ENCODE measurements at places on chromosomes 2 and 18.
A peak's percentile ranks its signal among the peaks of the same experiment; 100 is the strongest.

- no peak for DNase-seq
Observed at GRCh38 chr2:218051903-218052302, 17.1 kb upstream of the RUFY4 start.

DNA sequence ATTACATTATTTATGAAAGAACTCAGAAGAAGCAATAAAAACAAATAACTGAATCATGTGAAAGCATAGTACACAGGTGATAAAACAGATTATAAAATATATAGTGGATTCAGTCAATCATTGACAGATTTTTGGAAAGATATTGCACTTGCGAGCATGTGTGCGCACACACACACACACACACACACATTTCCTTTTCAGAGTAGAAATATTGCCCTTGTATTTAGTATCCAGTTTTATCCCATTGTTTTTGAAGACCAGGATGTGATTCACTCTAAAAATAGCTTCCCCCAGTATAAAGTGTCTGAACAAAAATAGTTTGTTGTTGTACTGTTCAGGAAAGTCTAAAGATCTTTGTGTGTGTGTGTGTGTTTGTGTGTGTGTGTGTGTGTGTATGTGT lies 145.5 kb downstream of the CALCRL start:
- DNase-seq = no peak

DNA sequence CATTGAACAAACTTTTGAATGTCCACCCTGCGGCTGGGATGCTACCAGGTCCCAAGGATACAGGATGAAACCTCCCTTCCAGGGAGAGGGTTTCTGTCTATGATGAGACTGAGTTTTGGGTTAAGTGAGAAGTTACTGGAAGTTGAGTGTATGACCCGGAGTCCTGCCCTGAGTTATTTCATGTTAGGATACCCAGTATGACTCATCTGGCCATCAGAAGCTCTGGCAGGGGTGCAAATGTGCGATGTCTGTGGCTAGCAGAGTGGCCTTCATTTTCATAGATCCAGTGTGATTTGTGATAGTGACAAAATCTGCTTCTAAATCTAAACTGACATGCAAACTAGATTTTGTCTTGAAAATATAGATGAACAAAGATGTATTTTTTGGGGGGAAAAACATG lies 55.3 kb downstream of the KCTD1 start:
- DNase-seq = no peak

DNA sequence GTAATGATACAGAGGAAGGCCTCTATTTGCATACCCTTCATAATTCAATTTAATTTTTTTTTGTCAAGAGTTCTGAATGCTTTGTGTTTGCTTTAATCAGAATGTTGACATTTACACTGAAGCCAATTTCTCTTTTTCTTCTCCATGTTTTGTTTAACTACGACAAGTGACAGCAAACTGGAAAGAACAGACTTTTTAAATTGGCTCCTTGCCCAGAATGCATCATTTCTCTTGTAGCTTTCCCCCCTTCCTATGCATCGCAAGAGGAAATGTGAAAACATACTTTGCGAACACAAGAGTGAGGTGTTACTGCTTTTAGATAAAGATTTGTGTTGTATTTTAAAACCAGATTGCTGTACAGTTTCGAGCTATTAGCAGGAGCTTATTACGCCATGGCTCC lies 955.2 kb upstream of the CELF4 start:
- DNase-seq = no peak

- no peak for DNase-seq
Observed at GRCh38 chr2:202541137-202541536, 93.6 kb upstream of the FAM117B start.

DNA sequence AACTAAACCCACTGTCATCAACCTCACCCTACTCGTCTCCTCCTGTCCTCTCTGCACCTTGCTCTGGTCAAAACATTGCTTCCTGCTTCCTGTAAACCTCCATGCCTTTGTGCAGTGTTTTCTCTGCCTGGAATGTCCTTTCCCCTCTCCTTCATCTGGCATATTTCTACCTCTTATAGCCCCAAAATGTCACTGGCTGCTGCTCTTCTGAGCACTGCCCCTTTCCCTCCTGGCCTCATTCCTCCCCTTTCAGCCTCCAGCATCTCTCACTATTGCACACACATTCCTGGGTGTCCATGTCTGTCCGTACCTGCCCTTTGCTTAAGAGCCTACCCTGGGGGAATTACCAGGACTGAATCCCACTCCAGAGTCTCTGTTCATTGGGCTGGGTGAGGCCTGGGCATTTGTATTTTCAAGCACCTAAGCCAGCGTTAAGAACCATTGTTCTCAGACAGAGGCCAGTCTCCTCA lies 84.9 kb downstream of the MOGAT1 start:
- DNase-seq = no peak

DNA sequence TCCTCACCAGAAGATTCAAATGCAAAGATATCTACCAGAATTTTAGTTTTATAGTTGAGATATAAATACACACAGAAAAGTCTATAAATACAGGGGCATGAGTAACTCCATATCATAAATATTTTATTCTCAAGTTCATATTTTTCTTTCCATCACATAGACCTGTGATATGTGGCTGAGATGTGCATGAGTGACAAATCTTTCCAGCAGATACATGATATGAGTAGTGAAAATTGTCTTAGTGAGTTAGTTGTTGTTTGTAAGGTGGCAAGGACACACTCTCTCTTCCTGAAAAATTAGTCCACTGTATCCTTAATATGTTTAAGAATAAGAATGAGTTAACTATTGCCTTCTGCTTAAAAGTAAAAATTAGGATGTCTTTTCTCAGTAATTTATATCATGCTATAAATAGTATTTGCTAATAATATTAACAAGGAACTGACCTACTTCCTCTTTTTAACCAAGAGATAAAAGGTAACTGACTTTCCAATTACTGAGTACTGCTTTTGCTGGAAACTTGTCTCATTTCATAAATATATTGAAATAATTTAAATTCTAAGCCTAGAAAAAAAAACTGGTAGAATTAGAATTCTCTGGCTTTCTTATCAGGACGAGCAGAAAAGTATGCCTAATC lies 85.2 kb upstream of the SESTD1 start:
- no peak for DNase-seq

DNA sequence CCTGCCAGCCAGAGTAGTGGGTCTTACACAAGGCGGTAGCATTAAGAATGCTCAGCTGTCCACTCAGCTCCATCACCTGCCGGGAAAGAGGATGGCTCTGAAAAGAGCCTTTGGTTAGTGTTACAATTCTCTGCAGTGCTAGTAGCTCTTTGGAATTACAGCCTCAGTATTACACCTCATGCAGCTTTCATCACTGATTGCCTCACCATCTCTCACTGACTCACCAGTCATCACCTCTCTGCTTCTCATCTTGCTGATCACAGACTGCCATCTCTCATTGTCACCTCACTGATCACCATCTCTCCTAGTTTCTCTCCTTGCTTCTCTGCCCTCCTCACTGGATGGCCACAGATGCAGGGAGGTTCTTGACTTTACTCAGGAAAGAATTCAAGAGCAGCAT lies 573.5 kb upstream of the SETBP1 start:
- no peak for DNase-seq

DNA sequence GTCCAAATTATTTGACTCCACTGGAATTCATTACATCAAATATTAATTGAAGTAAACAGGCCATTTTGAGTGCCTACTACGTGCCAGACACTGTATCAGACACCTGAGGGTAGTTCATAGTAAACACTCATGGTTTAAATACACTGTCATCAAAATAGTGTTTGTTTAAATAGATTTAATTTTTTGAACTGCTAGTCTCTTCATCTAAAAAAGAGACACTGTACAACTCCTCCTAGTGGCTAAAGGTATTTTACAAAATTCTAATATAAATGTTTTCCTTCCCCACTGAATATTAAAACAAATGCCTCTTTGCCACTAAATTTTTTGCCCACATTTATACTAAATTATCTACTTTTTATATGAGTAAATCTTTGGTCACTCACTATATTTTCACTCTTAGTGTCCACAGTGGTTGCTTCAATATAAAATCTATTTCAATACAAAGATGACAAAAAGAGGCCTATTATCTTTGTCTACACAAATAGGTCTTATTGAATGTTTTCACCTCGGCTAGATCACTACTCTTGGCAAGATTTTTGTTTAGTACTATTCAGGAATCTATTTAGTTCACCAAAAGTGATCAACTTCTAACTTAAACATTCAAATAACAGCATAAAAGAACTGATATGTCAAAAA lies 122.1 kb downstream of the TMEM247 start:
- DNase-seq = no peak

DNA sequence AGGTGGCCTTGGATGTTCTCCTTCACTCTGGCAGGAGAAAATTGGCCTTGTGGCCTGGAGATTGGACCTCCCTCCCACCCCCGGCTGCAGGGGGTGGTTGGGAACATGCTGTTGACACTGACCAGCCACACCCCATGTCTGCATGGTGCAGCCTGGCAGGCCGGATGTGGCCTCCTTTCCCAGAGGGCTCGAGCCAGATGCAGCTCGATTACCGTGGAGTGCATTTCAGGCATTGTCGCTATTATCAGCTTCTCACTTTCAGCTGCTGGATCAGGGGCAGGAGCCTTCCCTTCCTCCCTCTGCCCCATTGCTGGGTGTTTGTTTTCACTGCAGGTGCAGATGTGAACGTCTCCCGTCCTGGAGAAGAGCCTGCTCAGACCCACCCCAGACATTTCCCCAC lies 211.0 kb upstream of the SIX2 start:
- DNase-seq = no peak

GRCh38 chr18:78799382-78800089 lies 180.1 kb upstream of the SALL3 start:
- DNase-seq = no peak

DNA sequence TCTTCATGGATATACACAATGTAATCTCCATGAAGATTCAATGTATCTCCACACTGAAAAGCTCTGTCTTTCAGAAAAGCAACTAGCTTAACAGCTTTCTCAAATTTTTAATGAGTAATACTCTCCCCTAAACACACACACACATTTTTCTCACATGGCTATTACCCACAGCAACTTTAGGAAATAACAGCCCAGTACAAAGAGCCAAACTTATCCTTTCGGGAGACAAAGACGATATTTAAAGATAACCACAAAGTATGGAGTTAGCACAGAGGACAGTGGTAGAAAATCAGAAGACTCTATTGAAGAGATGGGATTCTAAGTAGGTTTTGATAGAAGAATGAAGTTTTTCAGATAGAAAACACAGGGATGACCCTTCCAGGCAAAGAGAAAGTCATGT lies 394.9 kb upstream of the TRIB2 start:
- no peak for DNase-seq

DNA sequence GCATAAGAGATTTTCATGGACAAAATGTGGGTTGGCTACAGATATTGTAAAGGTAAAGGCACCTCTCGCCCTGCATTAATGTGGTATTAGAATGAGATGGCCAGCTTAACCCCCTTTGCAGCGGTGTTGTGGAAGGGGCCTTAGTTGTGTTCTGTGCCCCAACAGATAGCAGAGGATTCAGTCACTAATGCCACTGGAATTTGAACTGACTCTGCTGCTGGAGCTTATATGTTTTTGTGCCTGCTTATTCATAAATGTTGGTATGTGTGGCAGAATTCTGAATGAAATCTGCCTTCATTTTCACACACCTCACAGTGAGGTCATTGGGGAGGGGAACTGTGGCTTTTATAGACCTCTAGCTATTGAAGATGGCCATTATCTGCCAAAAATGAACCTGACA lies 90.7 kb upstream of the ITGA6 start:
- DNase-seq = no peak

- no peak for DNase-seq
Observed at GRCh38 chr2:118473241-118473640, 374.2 kb downstream of the EN1 start.

DNA sequence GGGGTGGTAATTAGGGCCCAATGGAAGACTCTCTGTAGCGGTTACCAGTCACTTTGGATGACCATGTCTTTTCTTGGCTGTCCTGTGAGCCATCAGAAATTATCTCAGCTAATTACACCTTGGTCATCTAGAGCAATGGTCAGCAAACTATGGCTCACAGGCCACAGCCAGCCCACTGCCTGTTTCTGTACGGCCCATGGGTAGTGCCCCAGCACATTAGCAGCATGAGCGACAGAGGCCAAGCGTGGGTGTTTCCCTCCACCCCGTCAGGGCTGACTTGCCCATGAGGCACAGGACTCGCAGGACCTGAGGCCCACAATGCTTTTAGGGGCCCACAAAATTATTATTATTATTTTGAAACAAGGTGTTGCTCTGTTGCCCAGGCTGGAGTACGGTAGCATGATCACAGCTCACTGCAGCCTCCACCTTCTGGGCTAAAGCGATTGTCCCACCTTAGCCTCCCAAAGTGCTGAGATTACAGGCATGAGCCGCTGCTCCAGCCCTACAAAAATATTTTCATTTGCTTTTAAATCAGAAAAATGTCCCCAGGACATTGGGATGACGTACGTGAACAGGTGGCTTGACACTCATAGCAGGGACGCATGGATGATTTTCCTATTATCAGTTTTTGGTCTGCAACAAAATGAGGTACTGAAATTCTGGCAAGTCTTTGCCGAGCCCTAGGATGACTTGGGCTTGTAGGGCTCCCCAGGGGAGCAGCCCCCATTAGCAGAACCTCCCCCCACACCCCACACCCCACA lies 29.3 kb upstream of the CEP68 start:
- no peak for DNase-seq

GRCh38 chr2:109201465-109202327 lies 72.7 kb downstream of the SH3RF3 start:
- DNase-seq = no peak

DNA sequence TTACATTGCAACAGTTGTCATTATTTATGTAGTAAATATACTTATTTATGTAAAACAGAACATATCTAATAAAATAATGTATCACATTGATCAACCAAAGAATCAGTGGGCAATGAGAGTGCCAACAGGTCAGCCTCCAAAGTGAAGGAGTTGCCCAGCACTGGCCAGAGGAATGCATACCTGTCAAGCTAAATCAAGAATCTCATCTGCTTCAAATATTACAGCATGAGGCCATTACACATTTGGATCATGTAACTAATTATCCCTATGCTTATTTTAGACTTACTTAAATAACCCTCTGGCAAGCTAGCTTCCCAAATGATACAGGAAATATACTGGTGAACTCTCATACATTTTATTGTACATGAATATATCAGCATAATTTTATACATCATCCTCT lies 1211.7 kb upstream of the ACVR2A start:
- no peak for DNase-seq

- DNase-seq = no peak
Observed at GRCh38 chr18:9477509-9477908, 2.2 kb downstream of the RALBP1 start.

DNA sequence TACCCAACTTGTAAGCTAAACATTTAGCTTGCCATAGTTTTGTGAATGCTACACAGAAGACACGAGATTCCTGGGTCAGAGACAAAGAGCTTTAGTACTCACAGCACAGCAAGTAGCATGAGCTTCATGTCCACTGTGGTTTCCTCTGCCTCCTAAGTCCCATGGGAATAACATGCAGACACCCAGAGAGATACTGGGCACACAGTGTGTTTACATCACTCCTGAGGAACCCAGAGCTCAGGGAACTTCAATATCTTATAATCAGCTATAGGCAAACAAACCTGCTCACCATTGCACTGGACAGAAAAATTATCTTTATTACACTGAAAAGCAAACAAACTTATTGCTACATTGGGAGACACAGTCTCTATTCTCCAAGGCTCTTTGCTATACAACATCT lies 14.5 kb upstream of the NCK2 start:
- no peak for DNase-seq

- no peak for DNase-seq
Observed at GRCh38 chr2:147352264-147353071, 492.4 kb upstream of the ACVR2A start.

GRCh38 chr2:231707625-231707926 lies 749 bp upstream of the PTMA start:
- DNase-seq = peak; percentile 85

Measured in nucleus accumbens (tissue), 56 donors.